ENCODE measurements at places on chromosomes 3 and 15.

DNA sequence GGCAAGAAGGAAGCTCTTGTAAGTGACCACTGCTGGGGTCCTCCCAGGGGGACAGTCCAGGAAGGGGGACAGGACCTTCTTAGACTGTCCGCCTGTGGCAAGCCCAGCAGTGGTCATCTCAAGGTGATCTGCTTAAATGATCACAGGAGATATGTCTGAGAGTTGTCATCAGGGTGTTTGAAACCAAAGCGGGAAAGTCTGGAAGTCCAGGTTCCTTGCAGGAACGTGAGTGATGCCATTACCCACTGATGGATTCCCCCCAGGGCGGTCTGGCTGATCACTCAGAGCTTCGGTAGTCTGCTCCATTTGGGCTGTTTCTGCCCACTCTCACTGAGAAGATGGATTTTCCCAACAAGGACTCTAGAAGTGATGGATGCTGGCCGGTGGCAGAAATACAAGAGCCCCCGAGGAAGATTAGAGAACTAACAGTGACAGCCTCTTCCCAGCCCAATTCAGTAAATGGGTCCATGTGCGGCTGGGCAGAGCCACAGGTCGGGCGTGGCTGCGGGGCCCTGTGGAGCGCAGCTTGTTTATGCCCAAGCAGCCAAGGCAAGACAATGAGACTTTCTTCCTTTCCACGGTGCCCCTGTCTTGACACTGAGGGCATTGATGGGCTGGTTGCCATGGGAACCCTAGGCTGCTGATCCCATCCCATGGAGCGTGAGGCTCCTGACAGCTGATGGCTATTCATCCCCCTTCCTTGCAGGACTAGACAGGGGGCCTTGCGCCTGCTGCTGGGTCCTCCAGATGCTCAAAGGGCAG is 9.5 kb downstream of the PCSK6 start:
- DNase-seq = no peak

DNA sequence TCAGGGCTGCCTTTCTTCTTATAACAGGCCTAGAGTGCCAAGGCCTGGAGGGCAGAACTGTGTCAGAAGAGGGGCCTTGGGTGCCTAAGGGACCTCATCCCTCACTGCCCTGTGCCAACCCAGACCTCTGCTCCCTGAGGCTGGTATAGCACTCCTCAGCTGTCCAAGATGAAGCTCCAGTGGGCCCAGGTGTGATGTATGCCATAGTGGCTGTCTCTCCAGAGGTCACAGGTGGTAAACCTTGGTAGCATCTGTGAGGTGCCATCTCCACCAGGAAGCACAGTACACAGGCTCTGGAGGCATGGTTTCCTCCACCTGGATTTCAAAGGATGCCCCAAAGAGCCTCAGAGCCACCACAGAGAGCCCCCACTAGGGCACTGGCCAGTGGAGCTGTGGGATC is 12.3 kb upstream of the KLHL40 start:
- no peak for DNase-seq

GRCh38 chr15:59896663-59897074 is 107.4 kb upstream of the FOXB1 start:
- DNase-seq = no peak

GRCh38 chr3:170982733-170983132 is 43.8 kb downstream of the SLC2A2 start:
- no peak for DNase-seq

DNA sequence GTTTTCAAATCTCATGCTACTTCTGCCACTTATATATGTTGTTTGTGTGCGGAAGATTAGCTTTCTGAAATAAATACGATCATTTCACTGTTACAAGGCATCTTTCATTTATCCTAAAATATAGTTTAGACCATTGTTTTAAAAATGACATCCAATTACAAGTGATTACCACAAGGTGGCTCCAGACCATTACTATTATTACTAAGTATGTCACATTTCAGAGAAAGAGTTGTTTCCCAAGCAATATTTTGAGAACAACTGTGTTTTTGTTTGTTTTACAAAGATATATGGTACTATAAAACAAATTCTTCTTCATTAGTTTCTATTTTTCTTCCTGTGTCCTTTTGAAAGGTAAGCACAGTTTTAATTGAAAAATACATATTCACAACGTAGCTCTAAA is 136.0 kb upstream of the RAP2B start:
- DNase-seq = no peak

GRCh38 chr15:63626955-63627354 is 29.8 kb downstream of the FBXL22 start:
- no peak for DNase-seq

- DNase-seq = no peak
Measured at GRCh38 chr3:5616873-5617272, 429.4 kb downstream of the EDEM1 start.

- DNase-seq = no peak
Measured at GRCh38 chr3:177367788-177368187, 170.5 kb upstream of the TBL1XR1 start.

DNA sequence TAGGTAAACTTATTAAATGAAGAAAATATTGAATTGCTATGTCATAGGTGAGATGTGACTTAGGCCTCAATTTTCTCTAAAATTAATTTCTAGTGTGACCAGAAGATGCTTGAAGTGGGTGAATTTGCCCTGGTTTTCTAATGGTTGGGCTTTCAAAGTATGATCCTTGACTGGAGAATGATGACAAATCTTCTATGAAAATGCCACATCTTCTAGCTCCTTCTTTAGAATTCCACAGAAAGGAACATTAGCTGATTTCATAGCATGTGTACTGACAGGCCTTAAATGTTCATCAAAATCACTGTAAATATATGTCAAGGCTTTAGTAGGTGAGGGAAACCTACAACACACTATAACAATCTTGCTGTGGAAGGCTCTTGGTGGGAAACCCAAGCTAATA is 8.9 kb downstream of the ABI3BP start:
- no peak for DNase-seq

DNA sequence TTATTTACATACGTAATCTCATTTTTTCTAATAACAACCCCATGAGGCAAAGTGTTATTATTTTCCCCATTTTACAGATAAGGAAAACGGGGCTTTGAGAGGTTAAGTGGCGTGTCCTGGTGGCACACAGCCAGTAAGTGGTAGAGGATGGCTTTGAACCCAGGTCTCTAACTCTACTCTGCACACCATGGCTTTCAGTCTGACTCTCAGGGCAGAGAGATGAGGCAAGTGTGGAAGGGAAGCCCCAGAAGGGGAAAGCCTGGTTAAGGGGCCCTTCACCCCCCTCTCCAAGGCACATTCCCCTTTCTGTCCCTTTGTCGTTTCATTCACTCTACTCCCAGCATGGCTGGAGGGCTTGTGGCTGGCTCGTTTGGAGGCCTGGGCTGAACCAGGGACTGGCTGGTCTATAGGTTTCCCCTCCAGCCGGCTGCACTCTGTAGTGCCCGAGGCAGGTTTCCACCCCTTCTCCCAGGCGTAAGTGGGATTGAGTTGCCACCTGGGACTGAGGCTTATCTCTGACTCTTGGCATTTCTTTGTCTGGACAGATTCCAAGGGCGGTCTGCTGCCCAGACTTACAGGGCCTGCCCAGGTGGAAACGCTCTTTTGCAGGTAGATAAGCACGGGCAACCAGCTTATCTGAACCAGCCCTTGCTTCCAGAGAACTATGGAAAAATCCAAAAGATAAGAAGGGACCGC is 12.1 kb downstream of the SEMA4B start:
- DNase-seq = no peak
